ENCODE measurements at places on chromosomes 6 and 20. TPM values are rescaled to one million over a fixed set of nuclear protein-coding genes. Genes with fewer than 3 reads are reported as not detected.

TOMM6 gene
- total RNA-seq, result 111 TPM

PRPH2 gene
- not detected for total RNA-seq

ATAT1 gene
- 131 TPM for total RNA-seq

FAXC gene
- total RNA-seq, result 68.9 TPM

TMEM170B gene
- 11.0 TPM for total RNA-seq

XPO5 gene
- total RNA-seq, result 52.7 TPM

PDYN gene
- total RNA-seq, result not detected

ZC3H12D gene
- 48.7 TPM for total RNA-seq

BMP7 gene
- 8.7 TPM for total RNA-seq

KHDC1 gene
- 5.8 TPM for total RNA-seq

RIPPLY2 gene
- total RNA-seq, result 4.9 TPM

CRNKL1 gene
- 28.7 TPM for total RNA-seq

C20orf202 gene
- total RNA-seq, result not detected

SLC26A8 gene
- 0.29 TPM for total RNA-seq

All from glutamatergic neuron (in vitro differentiated cells).